ENCODE measurements at places on chromosomes 6 and 20.
A peak's percentile ranks its signal among the peaks of the same experiment; 100 is the strongest.

DNA sequence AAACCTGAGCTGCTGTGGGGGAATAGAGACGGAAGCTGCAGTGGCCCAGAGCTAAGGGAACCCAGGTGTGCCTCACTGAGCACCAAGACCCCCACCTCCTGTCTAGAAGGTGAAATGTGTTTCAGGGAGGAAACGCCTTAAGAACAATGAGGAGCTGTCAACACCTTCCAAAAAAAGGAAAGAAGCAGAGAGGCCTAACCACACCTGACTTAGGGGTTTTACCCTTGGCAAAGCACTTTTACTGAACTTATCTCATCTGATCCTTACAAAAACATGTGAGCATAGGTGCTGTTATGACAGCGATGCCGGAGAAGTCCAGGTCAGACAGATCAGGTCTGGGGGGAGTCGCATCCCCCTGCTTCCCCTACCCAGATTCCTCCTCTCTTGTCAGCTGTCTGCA, 16.1 kb upstream of the CDKN1A start:
- DNase-seq: no peak

DNA sequence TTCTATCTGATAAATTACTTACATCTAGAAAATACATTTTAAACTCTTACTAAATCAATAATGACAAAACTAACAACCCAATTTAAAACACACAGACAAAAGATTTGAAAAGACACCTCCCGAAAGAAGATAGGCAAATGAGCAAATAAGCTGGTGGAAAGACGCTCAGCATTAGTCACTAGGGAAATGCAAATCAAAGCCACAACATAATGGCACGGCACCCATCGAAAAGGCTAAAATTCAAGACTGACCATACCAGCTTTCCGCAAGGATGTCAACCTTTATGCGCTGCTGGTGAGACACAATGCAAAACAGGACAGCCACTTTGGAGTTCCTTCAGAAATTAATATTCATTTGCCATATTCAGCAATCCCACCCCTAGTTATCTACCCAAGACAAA, 25.9 kb downstream of the TAF4 start:
- no peak for DNase-seq

GRCh38 chr6:113067612-113068275, 720.6 kb downstream of the RFPL4B start:
- no peak for DNase-seq

GRCh38 chr6:161162722-161163121, 111.1 kb downstream of the AGPAT4 start:
- no peak for DNase-seq

GRCh38 chr6:34546551-34547321, 9.4 kb downstream of the SPDEF start:
- DNase-seq: no peak

DNA sequence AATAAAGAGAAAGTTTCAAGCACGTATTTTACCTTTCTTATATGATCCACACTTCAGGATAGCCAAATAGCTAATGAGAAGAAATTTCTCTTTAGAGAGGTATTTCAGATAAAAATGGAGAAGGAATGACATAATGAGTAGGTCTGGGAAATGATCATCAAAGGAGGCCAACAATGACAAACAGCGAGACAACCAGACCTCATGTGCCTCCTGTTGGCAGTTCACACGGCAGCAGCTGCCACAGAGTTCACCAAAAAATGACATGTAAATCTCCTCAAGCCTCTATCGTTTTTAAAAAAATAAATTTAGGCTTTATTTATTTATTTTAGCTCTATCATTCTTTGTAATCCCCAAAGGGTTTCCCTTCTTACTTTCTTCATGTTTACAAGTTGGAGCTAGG, 47.7 kb downstream of the SLC2A12 start:
- no peak for DNase-seq

DNA sequence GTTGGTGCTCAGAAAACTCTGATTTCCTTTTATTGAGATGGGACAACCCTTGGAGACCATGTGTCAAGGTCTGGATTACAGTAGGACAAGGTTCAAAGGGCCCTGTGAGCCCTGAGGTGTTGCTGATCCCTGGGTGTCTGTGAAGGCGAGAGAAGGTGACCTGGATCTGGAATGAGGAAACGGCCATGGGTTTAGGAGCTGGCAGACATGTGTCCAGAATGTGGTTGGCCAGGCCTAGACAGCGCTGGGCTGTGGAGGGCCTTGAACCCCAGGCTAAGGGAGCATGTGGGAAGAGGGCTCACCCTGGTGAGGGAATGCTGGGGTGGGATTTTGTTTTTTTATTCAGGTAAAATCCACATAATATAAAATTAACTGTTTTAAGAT, 24.9 kb downstream of the PCMTD2 start:
- DNase-seq: no peak

DNA sequence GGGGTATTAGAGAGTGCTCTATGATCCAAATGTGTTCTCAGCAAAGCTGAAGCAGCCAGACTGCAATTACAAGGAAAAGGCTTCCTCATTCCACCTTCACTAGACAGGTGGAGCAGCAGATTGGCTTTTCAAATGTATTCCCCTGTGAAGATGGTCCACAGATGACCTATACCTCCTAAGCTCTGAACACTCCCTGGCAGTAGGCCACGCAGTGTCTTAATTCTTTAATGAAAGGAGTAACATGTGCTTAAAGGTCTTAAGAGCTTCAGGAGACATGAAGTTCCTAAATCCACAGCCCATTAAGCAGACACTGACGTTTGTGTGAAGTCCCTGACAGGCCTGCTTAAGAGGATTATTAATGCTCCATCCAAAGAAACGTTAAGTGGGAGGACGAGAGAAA, 138.9 kb upstream of the NUP153 start:
- no peak for DNase-seq

DNA sequence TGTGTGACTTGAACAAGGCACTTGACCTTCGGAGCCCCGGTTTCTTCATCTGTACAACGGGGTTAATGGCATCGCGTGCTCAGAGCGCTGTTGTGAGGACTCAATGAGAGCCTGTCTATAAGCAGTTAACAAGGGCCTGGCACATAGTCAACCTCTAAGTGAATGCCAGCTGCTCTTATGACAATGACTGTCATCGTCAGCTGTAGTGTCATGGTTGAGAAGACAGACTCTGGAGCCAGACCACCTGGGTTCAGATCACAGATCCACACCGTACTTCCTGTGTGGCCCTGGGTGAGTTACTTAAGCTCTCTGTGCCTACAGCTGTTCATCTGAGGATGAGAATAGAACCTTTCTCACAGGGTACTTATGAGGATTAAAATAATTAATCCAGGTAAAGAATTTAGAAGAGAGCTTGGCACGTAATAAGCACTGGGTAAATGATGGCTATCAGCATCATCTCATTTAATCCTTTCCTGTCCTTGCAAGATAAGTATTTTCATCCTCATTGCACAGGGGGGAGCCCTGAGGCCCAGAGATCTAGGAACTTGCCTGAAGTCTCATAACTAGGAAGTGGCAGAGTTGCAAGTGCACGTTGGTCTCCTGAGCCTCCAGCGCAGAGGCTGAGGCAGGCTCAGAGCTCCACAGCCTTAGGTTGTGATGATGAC, 105.3 kb downstream of the EYA2 start:
- no peak for DNase-seq

DNA sequence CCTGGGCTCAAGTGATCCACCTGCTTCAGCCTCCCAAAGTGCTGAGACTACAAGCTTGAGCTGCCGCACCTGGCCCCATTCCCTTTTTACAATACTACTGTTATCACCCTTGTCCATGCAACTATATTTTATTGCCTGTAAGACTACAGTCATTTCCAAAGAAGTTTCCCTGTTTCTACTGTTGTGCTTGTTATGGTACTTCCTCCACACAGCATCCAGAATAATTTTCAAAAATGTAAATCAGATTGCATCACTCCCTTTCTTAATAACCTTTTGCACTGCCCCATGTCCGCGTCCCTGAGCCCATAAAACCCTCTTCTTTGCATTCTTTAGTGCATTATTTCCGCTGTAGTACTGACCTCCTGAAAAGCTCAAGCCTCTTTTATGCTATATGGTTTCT, 128.9 kb upstream of the AKIRIN2 start:
- no peak for DNase-seq

DNA sequence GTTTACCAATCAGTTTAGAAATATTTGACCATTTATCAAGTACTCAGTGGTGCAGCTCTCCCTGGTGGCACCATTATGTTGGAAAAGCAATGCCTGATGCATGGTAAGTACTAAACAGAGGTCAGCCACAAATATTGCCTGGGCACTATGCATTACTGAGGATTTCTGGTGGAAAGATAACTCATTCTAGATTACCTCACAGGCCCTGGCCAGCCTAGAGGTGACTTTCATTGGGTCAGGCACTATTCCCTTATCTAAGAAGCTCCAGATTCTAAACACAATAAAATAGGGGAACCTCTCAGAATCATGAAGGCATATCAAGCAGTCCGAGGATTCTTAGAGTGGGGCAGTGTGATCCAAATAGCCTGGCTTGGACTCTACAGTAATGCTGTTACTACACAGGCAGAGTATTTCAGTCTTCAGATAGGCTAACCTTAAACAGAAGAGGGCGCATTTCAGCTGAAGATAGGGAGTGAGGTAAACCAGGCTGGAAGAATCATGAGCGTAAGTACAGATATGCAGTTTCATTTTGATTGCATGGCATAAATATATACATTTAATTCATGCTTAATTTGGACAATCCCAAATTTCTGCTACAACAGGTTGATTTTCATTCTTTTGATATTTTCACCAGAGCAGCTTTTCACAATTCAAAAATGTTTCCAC, 12.1 kb downstream of the LGSN start:
- no peak for DNase-seq

GRCh38 chr20:59121714-59122565, 41.7 kb upstream of the ZNF831 start:
- no peak for DNase-seq

GRCh38 chr6:6577735-6578134, 10.8 kb upstream of the LY86 start:
- no peak for DNase-seq

- no peak for DNase-seq
Measured at GRCh38 chr6:21450628-21451027, 142.9 kb upstream of the SOX4 start.

DNA sequence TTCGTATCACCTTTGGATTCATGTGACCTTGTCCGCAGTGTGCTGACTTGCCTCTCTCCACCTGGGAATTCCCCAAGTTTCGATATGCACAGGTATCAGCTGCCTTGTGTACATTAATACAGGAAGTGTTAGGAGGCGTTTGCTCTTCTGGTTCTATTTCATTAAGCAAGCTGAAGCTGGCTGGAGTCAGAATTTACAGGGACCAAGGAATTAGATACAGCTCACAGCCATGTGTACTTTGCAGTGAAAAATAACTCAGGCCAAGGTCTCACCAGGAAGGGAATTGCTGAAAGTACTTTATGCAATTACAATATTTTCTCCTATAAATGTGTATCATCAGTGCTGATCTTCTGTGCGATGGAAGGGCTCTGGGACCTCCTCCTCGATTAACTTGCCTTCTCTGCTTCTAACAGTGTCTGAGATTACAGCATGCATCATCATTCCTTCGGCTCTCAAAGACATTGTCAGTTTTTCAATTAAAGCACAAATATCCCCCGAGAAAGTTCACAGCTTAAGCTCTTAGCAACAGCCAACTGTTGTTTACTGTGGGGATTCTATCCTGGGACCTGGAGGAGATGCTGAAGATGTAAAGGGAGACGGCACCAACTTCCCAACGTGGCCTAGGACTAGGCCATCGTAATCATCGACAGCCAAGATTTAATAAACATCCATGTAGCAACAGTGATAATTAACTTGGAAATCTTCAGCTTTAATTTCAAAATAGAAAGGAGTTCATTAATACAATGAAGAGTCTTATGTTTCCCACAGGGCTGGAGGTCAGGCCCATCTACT, 13.8 kb upstream of the TIAM2 start:
- DNase-seq: no peak

GRCh38 chr6:106098383-106099234, 12.5 kb downstream of the PRDM1 start:
- no peak for DNase-seq

DNA sequence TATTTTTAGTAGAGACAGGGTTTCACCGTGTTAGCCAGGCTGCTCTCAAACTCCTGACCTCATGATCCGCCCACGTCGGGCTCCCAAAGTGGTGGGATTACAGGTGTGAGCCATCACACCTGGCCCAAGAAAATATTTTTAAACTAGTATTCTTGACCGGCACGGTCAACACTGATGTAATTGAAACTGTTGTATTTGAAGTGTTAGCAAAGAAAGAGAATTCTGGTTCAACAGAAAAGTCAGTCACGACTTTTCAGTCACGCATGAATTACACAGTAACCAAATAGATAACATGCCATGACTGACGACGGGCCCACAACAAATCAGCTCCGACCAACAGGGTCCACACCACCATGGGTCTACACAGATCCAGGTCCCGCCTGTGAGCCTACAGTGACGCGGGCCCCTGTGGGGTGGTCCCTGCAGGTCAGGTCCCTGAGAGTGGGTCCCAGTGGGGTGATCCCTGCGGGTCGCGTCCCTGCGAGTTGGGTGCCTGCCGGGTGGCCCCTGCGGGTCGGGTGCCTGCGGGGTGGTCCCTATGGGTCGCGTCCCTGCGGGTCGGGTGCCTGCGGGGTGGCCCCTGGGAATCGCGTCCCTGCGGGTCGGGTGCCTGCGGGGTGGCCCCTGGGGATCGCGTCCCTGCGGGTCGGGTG, 1.0 kb downstream of the GMEB2 start:
- no peak for DNase-seq

GRCh38 chr6:24827970-24828369, 29.3 kb upstream of the ARMH2 start:
- DNase-seq: no peak

- peak; percentile 61 for DNase-seq
Measured at GRCh38 chr20:59933849-59934585, 580 bp upstream of the SYCP2 start.

DNA sequence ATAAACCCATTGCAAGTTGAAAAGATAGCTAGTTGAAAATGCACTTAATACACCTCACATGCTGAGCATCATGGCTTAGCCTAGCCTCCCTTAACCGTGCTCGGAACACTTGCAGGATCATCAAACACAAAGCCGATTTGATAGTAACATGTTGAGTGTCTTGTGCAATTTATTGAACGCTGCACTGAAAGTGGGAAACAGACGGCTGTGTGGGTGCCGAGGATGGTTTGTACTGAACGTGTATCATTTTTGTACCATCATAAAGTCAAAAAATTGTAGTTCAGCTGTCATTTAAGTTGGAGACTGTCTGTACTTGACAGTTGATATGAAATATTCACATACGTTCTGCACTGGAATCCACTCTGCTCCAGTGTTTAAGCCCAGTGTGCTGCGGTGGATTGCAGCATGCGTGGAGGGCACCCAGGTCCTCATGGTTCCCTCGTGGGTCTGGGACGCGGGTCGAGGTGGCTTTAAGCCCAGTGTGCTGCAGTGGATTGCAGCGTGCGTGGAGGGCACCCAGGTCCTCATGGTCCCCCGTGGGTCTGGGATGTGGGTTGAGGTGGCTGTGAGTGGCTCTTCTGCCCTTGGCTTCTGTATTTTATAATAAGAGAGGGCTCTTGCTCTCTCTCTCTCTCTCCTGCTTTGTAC, 77.0 kb downstream of the CDH4 start:
- no peak for DNase-seq

GRCh38 chr20:46419882-46420281, 13.5 kb upstream of the ELMO2 start:
- DNase-seq: no peak

GRCh38 chr20:23234311-23235078, 116.1 kb upstream of the NXT1 start:
- DNase-seq: no peak

- DNase-seq: no peak
Measured at GRCh38 chr20:20690676-20691476, 21.6 kb downstream of the RALGAPA2 start.
